ENCODE measurements at places on chromosomes 1 and 21.

- no peak for DNase-seq
Observed at GRCh38 chr1:192668409-192668983, 32.5 kb downstream of the RGS13 start.

- no peak for DNase-seq
Observed at GRCh38 chr1:111476761-111477309, 3.1 kb downstream of the C1orf162 start.

GRCh38 chr1:53608676-53609075 lies 130.3 kb downstream of the GLIS1 start:
- peak; percentile 34 for DNase-seq

DNA sequence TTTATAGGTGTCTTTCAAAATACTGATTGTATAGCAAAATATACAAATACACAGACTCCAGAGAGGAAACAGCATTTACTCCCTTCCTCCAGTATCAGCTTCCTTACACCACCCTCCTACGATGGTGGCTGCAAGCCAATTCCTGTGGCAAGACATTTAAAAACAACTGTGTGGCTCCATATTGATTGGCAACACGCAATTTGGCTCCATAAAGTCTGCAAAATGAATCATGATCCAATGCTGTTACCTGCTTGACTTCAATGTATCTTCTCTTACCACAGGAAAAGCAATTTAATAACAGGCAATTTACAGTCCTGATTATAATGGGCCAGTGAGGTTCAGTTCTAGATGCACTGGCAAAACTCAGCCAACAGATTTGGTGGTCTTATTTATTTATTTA lies 19.7 kb upstream of the ATP6V1G3 start:
- no peak for DNase-seq

GRCh38 chr1:56584910-56585528 lies 5.7 kb upstream of the PLPP3 start:
- DNase-seq: peak; percentile 65

DNA sequence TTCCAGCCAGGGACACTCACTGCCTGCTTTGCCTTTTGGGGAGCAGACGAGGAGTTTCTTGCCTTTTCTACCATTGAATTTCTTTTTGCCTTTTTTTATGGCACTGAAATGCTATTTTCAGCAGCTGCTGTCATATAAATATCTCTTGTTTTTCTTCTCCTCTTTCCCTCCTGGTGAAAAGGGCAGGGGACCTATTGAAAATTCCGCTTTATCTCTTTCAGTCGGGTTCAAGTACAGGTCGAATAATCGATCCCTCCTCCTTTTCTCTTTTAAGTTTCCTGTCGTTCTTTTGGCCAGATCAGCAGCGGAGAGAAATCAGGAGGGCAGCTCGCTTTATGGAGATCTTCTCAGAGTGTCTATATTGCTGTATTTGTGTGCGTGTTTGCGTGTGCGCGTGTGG lies 67.4 kb upstream of the CASZ1 start:
- DNase-seq: no peak

- no peak for DNase-seq
Observed at GRCh38 chr21:43370091-43370658, 56.8 kb downstream of the SIK1 start.

DNA sequence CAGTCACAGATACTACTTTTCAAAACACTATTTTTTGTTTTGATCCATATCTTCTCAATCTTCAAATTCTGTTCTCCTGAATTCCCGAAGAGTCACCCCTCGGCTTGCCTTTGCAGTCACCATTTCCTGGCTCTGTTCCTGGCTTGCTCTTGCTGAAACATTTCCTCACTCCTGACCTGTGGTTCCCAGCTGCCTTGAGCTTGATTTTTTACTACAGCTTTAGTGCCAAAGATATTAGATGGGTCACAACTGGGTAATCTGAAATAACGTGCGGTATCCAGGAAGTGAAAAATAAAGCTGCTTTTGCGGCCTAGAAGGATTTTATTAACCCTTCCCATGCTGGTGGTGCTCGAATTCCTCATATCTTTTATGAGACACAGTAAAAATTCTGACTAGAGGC lies 318.8 kb downstream of the PCP4 start:
- DNase-seq: peak; percentile 7

- peak; percentile 57 for DNase-seq
Observed at GRCh38 chr1:113747376-113747775, 11.9 kb downstream of the PHTF1 start.

GRCh38 chr1:3000671-3001470 lies 20.4 kb upstream of the ACTRT2 start:
- DNase-seq: no peak

GRCh38 chr1:3598051-3598491 lies 13.2 kb downstream of the MEGF6 start:
- DNase-seq: no peak

DNA sequence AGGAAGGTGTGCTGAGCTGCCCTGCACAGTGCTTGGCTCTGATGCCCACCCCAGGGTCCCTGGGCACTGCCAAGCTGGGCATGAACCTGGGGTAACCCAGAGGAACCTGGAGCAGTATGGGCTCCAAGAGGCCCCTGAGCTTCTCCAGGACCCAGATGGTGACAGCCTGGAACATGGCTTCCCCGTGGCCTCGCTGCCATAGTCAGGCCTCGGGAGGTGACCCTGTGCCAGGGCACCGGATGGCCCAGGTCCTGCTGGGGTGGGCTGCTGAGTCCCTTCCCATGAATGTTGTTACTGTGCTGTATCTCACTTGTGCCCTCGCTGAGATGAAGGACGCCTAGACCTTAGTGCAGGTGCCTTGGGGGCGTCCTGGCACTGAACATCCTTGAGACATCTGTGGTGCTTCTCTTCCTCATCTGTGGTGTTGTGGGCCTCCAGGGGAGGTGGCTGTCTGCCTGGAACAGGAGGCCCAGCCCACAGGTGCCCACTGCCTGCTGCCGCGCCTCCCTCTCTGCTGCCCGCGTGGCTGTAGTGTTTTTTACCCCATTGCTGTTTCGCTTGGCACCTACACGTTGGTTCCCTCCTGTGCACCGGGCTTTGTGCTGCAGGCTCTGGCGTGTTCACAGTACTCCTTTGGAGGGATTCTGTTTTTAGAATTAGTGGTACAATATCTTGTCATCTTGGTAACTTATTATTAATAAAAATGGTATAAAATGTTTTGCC lies 160.3 kb downstream of the PCBP3 start:
- no peak for DNase-seq

GRCh38 chr1:211285196-211285595 lies 26.0 kb downstream of the RCOR3 start:
- DNase-seq: peak; percentile 4

DNA sequence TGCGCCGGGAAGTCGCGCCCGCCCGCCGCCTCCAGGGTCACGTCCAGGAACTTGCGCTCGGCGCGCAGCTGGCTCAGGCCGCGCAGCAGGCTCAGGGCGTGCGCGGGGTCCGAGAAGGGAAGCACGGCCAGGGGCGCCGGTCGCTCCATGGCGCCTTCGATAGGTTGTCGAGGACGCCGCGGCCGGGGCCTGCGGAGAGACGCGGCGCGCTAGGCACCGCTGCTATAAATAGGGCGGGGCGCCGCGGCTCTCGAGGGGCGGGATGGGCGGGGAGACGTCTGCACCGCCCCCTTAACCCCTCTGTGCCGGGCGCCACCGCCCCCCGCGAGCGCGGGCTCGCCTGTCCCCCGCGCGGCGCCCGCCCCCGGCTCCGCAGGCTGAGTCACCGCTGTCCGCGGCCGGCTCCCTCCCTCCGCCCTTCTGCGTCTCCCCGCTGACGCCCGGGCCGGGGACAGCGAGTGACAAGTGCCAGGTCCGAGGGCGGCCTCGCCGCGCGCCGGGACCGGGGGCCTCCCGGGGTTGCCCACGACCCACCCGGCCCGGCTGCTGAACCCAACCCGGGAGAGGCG lies at the start of gene KLHL21:
Gene KLHL21, minus strand, starts transcription at position 201 of the 569 bp plus-strand sequence. Its CDS starts 52 bp downstream, at position 149.
- peak; percentile 92 for DNase-seq

DNA sequence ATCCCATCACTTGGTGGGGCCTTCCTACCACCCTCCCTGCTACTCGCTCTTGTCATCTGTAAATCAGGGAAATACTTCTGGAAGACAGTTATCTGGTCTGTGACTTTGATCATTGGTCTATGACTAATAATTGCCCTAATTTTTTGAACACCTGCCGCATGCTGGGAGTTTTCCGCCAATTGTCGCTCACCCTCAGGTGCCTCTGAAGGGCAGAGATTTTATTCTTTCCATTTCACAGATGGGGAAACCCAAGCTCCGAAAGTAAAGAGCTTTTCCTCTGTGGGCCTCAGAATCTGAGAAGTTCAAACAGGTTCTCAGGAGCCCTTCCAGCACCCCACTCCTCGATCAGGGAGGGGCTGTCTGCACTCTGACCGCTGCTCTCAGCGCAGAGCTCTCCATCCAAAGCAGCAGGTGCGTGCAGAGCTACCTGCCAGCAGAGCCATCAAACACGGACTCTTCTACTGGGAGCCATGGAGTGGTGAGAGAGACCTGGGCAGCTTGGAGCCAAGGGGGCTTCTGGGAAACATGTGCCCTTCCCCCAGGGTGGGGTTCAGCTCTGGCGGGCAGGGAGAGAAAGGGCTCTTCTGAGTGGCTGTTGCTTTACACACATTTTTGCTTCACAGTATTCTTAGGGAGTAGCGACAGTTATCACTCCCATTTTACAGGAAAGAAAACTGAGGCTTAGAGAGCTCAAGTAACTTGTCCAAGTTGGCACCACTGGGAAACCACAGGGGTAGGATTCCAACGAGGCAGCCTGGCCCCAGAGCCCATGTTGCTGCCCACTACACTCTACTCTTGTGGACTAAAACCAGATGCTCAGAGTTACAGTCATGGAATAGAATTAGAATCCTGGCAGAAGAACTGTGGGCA lies 5.8 kb upstream of the RUNX3 start:
- no peak for DNase-seq

DNA sequence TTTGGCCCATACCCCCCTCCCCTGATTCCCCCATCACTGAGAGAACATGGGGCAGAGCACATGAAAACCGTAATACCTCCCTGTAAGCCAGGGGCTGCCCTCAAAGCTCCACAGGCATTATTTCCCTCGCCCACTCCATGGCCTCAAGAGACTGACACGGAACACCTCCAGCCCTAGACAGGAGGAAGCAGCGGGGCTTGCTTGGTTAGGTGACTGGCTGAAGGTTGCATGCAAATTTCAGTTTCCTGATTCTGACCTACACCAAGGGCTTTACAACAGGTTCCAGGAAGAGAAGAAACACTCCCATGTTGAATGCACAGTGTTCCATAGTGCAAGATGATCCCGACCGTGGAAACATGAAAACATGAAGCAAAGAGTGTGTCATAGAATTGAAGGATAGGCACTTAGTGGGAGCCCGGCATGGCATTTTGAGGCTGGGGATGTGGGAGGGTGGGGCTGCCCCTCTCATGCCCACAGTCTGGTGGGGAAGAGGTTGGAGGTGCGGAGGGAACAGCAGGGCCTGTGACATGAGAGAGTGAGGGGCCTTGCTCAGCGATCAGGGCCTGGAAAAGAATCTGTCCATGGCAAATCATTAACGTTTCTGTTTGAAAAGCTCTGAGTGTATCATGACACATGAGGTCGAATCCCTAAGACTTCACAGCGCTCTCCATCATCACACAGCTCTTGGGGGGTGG lies 33.5 kb downstream of the GPR137B start:
- no peak for DNase-seq

- peak; percentile 28 for DNase-seq
Observed at GRCh38 chr1:63821091-63822005, 47.5 kb downstream of the ROR1 start.

DNA sequence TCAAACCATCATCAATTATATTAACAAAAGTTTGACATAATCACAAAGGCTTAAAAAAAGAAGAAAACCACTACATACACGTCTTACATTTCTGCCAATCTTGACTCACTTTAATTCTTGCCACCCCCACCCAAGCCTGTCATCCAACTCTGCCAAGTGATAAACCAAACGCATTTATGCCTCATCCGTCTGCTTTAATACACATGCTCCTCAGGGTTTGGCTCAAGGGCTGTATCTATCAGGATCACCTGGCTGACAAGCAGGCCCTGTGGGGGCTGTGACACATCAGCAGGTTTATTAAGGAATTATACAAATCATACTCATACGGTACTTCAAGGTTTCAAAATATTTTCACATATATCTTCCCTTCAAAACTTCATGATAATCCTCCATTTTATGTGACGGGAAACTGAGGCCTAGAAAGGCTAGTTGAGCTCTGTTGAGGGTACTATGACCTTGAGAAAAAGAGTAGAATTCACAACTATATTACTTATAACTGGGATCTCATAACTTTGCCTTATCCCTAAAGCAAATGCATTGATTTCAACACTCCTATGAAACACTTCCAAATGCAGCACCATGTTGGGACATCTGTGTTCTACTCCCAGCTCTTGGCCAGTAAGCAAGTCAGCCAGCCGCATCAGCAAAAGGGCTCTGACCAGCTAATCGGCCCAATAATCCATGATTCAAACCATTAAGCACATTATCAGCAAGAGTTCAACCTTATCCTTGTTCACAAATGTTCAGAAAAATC lies 8.7 kb downstream of the SORT1 start:
- no peak for DNase-seq

- no peak for DNase-seq
Observed at GRCh38 chr1:59230622-59231021, 66.3 kb upstream of the FGGY start.

DNA sequence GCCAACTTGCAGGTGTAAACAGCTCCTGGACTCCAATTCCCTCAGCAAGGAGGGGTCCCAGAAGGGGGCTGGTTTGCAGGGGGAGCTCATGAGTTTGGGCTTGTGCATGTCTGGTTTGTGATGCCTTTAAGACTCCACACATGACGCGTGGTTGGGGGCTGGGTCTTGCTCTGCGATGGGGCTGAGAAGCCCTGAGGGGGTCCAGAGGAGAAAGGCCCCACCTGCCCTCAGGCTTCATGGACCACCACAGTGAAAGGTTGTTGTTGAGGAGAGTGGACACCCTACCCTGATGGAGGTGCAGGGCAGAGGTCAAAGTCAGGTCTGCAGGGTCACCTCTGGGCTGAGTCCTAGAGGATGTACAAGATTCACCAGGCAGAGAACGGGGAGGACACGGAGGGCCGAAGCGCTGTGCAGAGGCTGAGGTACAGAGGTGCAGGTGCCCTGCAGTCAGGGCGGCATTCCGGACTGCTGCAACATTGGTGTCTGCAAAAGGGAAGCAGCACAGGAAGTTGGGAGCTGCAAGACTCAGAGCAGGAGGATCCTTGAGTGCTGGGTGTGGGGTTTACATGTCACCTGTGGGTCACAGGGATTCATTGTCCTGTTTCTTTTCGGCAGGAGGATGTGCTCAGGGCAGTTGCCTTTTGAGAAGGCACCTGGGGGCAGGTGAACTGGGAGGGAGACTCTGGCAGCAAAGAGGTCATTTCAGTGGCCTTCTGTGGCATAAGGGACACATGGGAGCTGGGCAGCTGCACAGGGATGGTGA lies 399.4 kb downstream of the PTPRU start:
- DNase-seq: no peak

- DNase-seq: no peak
Observed at GRCh38 chr1:3746389-3746829, 5.8 kb upstream of the CCDC27 start.

Measured in EL (cell line).